Esophagus squamous epithelium (tissue), 5 donors: ENCODE measurements at places on chromosomes 16 and 17. TPM values are rescaled to one million over a fixed set of nuclear protein-coding genes. Genes with fewer than 3 reads are reported as not detected.

The OR2C1 gene
- not detected for total RNA-seq

The FBXW10 gene
- 0.19 TPM for total RNA-seq

The ABCA3 gene
- total RNA-seq: 3.2 TPM

The WNT3 gene
- 0.49 TPM for total RNA-seq

The GUCY2D gene
- not detected for total RNA-seq

The GPR142 gene
- total RNA-seq: not detected

The BTBD17 gene
- total RNA-seq: not detected

The MIEN1 gene
- 51.9 TPM for total RNA-seq

The IGSF6 gene
- total RNA-seq: 2.5 TPM
